ENCODE measurements at places on chromosomes 7 and 10. TPM values are rescaled to one million over a fixed set of nuclear protein-coding genes. Genes with fewer than 3 reads are reported as not detected.

DNA sequence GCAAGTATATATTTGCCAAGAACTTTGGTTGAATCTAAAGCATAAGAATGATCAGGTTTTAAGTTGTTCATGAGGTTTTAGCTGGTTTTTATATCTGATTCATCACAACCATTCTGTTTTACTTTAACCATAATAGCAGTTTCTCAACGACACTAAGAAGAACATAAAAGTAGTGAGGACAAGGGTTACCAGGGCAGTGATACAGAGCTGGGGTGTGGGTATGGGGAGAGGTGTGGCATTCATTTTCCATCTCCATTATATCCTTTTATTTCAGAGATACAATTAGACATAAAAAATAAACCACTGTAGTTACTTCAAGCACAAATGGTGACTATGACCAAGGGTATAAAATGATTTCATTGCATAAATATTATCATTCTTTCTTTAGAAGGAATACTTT lies 149.8 kb upstream of the STEAP4 start:
- no peaks in the 10 kb centered on the region for H3K4me1 ChIP-seq
- H3K4me3 ChIP-seq = no peak overlapping the region

DNA sequence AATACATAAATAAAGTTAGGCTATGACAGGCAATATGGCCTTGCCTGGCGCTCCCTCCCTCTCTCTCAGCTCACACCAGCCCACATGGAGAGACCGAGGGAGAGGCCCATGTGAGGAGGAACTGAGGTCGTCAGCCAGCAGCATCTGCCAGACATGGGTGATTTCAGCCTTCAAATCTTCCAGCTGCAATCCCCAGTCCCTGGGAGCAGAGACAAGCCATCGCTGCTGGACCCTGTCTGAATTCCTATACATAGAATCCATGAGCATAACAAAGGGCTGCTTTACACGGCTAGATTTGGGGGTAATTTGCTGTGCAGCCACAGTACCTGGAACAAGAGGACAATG lies 35.6 kb downstream of the ANKRD16 start:
- H3K4me3 ChIP-seq = no peak overlapping the region
- no peaks in the 10 kb centered on the region for H3K36me3 ChIP-seq
- H3K27ac ChIP-seq = no peak overlapping the region
- peaks cover 20% of the 10 kb centered on the region for H3K4me1 ChIP-seq
- DNase-seq = no peak

Gene TLX1
- not detected for total RNA-seq

Gene SPDYE16
- total RNA-seq = 1.4 TPM

- no peaks in the 10 kb centered on the region for H3K4me1 ChIP-seq
- no peaks in the 10 kb centered on the region for H3K27me3 ChIP-seq
- H3K4me3 ChIP-seq = no peak overlapping the region
- H3K36me3 ChIP-seq = no peaks in the 10 kb centered on the region
- DNase-seq = no peak
- no peak overlapping the region for H3K27ac ChIP-seq
Observed at GRCh38 chr7:137337902-137338301, 5.6 kb downstream of the PTN start.
